ENCODE measurements at places on chromosomes 11 and 22.

- no peak for DNase-seq
Observed at GRCh38 chr22:47354668-47355387, 592.4 kb downstream of the TBC1D22A start.

- DNase-seq = no peak
Observed at GRCh38 chr11:102552447-102553194, 22.1 kb upstream of the MMP7 start.

GRCh38 chr11:78798663-78799062 is 224.0 kb upstream of the NARS2 start:
- DNase-seq = peak; percentile 66

- peak; percentile 66 for DNase-seq
Observed at GRCh38 chr22:45201678-45202332, 38.1 kb downstream of the NUP50 start.
